ENCODE measurements at places on chromosomes 12 and 14. TPM values are rescaled to one million over a fixed set of nuclear protein-coding genes. Genes with fewer than 3 reads are reported as not detected.

The CELA1 gene
- total RNA-seq: not detected

The HEATR5A gene
- 22.8 TPM for total RNA-seq

The FAR2 gene
- 2.3 TPM for total RNA-seq

- no peak for DNase-seq
Measured at GRCh38 chr12:80598004-80598606, 109.3 kb upstream of the MYF6 start.

DNA sequence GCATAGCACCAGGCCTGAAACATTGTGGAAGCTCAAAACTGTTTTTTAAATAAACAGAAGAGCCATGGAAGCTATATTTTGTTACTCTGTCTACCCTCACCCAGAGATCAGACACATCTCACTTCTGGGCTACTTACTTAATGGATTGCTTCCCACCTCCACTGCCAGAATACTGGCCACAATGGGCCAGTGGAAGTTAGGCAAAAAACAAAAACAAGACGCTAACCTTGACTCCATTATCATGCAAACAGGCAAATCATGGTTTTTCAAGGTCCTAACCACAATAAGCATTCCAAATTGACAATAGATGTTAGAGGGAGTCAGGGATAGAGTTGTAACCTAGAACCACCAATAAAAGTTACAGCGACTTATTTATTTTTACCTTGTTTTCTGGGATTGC lies 52.7 kb upstream of the PTCSC3 start:
- no peak for DNase-seq

GRCh38 chr12:103114296-103115055 lies 157.0 kb downstream of the ASCL1 start:
- no peak for DNase-seq

- no peak for DNase-seq
Measured at GRCh38 chr14:33711811-33712216, 239.1 kb downstream of the EGLN3 start.

DNA sequence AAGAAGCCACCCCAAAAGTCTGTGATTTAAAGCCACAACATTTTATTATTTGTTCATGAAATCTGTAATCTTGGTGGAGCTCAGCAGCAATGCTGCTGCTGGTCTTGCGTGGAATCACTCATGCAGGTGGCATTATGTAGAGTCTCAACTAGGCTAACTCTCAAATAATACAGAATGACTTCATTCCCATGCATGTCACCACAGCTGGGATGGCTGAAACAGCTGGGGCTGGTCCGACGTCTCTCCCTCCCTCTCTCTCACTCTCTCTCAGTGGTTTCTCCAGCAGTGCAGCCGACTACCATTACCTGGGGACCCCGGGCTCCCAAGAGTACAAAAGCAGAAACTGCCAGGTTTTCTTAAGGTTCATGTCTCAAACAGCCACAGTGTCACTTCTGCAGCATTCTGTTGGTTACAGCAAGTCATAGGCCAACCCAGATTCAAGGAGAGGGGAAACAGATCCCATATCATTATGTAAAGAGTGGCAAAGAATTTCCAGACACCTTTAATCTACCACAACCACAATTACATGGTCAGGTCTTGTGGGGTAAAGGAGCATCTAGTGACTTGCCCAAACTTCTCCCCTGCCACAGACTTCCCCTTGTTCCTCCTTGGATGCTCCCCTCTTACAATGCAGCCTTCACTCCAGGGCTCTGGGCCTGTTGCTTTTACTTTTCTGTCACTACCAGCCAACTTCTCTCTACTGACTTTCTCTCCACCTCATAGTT lies 192.0 kb upstream of the HMGA2 start:
- no peak for DNase-seq

GRCh38 chr12:47881826-47882427 lies 22.9 kb downstream of the VDR start:
- no peak for DNase-seq

GRCh38 chr12:109305547-109305946 lies 3.5 kb downstream of the FOXN4 start:
- no peak for DNase-seq

GRCh38 chr12:54394281-54394719 lies 9.8 kb upstream of the ZNF385A start:
- no peak for DNase-seq

GRCh38 chr14:73265721-73266046 lies 28.4 kb downstream of the PAPLN start:
- DNase-seq: no peak

DNA sequence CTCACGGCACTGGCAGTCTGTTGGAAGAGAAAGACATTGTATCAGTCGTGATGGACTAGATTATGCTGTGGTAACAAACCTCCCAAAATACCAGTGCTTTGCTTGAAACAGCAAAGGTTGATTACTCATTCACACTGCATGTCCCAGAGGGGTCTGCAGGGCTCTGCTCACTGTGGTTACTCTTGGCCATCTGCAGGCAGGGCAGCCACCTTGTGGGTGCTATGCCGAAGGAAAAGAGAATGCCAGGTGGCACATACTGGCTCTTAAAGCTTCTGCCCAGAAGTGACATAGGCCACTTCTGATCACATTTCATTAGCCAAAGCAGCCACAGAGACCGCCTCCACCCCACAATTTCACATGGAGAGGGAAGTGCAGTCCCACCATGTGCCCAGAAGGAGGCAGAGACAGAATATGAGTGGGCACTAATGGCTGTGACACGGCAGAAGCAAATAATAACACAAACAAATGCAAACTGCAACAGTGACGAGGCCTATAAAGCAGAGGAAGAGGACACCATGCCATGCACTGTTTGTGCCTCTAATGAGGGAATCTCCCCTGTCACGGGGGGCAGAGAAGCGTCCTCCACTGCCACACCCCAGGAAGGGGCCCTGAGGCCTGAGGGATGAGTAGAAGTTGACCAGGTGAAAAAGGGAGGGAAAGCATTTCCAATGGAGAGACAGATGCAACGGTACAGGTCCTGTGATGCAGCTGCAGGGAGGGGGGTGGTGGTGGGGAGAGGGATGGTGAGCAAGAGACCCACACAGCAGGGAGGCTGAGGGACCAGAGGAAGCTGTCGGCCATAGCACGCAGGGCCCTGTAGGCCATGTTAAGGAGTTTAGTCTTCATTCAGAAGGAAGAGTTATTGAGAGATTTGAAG lies 51.7 kb upstream of the KICS2 start:
- no peak for DNase-seq

DNA sequence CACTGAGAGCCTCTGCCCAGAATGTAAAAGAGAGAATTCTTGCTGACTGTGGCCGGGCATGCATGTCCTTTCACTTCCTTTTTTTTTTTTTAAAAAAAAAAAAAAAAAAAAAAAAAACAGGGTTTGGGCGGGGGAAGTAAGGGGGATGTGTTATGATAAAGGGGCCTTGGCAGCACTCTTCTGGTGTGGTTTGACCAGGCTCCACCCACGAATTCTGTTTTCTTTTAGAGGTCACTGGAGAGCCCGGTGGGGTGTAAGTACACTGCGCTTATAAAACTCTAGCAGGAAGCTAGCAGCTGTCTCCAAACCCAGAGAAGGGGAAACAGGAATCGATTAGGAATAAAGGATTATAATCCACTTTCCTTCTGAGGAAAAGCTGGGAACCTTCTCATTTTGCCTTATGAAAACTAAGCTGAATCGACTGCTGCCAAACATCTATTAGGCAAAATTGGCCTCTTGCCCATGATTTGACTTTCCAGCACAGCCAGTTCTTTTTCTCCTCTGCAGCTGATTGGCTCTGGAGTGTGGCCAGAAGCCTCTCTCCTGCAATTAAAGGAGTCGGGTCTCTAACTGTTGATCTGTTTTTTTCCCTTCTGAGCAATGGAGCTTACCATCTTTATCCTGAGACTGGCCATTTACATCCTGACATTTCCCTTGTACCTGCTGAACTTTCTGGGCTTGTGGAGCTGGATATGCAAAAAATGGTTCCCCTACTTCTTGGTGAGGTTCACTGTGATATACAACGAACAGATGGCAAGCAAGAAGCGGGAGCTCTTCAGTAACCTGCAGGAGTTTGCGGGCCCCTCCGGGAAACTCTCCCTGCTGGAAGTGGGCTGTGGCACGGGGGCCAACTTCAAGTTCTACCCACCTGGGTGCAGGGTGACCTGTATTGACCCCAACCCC lies 27.7 kb upstream of the HIGD1C start:
- DNase-seq: peak; percentile 83

DNA sequence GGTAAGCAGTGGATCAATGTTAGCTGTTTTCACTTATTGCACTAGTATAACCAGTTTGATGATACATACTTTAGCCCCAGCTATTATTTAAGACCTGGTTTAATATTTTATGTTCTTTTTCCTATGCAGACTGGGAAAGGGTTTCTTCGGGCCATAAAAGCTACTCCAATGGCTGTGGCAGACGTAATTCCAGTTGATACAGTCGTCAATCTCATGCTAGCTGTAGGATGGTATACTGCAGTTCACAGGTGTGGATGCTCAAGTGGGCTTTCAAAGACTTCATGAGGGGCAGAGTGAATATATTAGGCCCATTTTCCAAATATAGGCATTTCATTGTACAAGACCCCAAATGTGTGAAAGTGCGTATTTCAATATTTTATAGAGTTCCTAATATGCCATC lies 70.1 kb downstream of the ERGIC2 start:
- no peak for DNase-seq

- no peak for DNase-seq
Measured at GRCh38 chr14:55097881-55098560, 31.0 kb upstream of the LGALS3 start.

DNA sequence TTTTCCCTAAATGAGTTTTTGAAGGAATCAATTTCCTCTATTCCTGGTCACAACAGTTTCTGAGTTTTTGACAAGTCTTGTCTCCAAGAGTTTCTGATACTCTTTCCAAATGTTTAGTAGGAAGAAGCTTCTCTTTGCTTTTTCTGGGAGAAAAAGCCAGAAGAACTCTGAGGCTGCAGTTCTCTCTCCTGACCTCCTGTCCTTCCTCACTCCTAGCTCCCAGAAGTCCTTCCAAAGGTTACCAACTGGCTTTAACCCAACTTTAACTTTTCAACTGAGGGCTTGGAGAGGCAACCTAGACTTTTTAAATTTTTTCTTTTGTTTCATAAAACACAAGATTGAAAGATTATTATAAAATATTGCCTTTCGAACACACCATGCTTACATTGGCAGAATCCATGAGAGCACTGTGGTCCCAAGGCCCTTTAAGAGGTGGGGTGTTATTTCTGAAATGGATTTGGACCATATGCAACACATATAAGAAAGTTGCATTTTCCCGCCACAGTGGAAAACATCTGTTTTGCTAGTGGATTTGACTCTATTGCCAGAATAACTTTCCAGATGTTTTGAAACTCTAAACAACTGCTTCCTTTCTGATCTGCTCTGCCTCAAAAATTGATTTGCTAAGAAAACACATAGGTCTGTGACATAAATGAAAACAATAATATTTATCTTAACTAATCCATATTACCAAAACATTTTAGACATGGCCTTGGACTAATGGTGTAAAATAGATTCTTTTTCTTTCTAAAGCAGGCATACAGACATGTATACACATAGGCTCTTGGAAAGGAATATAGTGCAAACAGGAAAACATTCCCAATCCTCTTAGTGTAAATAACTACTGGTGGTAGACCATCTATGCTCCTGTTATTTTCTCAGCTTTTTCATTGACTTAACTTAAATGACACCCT lies 22.3 kb upstream of the EPS8 start:
- no peak for DNase-seq

DNA sequence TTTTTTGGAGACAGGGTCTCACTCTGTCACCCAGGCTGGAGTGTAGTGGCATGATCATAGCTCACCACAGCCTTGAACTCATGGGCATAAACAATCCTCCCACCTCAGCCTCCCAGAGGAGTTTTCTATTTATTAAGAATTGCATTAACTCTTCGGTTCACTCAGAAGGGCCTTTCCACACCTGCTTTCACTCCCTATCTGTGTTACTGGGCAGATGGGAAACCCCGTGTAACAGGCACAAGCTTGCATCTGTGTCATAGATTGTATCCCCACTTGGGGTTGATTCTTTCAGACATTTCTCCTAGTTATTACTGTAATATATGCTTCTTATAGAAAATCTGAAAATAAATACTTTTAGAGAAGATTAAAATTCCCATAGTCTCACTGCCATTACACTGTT lies 38.7 kb downstream of the STX2 start:
- DNase-seq: no peak

- DNase-seq: no peak
Measured at GRCh38 chr12:52813885-52814709, at the start of gene KRT4. Gene KRT4, minus strand, starts transcription at chr12:52814116. Its CDS starts 58 bp downstream, at chr12:52814058.

- DNase-seq: no peak
Measured at GRCh38 chr12:114291389-114292060, 114.4 kb downstream of the TBX5 start.

DNA sequence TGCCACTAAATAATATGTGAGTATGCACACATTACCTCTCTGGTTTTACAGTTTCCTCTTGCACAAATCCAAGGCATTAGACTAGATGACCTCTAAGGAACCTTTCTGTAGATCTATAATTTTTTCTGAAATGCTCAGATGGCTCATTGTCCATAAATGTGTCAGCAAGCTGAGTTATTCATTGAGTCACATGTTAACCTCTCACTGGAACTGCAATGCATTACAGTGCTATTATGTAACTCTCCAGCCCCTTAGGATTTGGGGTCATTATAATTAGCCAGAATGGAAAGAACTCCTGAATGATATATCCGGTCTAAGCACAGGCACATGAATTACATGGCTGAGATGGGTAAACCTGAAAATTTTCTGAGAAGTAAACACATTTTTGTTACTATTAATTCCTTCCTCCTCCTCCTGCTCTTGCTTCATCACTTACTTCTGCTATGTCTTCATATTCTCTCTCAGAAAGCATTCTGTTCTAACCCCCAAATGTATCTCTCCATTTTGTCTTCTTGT lies 20.3 kb upstream of the DRAM1 start:
- DNase-seq: no peak

DNA sequence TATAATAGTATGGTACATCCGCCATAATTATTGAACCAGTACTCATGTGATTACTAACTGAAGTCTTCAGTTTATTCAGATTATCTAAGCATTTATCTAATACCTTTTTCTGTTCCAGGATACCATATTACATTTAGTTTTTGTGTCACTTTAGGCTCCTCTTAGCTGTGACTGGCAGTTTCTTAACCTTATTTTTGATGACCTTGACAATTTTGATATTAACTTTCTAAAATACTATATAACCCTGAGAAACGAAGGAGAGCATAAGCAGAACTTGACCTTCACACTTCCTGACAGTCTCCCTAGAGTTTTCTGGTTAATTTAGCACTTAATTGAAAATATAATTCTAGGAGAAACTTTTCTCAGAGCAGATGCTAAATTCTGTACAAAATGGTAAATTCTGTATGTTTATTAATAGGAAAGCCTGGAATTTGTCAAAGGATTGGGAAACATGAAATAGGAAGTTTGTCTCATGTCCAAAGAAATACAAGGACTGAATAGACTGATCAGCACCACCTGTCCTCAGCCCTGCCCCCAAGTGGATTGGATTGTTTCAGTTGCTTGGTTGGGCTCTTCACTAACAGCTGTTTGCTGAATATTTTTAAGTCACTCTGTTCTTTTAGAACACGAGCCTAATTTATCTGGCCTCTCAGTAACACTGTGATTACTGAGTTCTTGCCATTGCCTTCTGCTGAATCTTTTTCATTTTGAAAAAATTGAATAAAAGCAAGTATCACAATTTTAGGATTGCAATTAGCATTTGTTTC lies 6.0 kb downstream of the BICDL1 start:
- no peak for DNase-seq
